ENCODE measurements at places on chromosomes 1 and 21.

DNA sequence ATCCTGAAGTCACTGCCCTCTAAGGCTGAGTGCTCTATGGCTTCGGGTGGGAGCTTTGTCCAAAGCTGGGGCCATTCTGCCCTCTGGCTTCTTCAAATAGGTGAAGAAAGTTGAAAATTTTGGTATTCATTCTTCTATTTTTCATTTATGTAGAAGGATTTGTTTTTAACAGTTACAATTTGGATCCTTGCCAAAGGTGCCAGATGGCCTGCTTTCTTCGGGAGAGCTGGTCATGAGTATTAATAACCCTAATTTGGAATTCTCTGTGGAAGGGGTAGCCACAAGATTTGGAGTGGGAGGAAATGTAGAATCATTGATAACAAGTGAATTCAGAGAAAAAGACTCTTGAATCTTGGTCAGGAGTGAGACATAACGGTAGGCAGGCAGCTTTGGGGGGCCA is 370.4 kb upstream of the ST6GALNAC5 start:
- no peak for DNase-seq

- no peak for DNase-seq
These were observed 54.8 kb downstream of the CLSTN1 start for GRCh38 chr1:9768983-9769382.

GRCh38 chr1:18419113-18419844 is 61.5 kb upstream of the KLHDC7A start:
- DNase-seq = no peak

DNA sequence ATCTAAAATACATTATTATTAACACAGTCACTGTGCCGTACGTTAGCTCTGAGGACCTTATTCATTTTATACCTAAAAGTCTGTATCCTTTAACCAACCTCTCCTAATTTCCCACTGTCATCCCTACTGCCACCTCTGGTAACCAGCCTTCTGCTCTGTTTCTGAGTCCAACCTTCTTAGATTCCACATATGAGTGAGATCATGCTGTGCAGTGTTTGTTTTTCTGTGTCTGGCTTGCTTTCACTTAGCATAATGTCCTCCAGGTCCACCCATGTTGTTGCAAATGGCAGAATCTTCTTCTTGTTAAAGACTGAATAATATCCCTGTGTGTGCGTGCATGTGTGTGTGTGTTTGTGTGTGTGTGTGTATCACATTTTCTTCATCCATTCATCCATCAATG is 64.2 kb downstream of the ETS2 start:
- no peak for DNase-seq

GRCh38 chr1:29756085-29756484 is 519.8 kb downstream of the PTPRU start:
- no peak for DNase-seq

DNA sequence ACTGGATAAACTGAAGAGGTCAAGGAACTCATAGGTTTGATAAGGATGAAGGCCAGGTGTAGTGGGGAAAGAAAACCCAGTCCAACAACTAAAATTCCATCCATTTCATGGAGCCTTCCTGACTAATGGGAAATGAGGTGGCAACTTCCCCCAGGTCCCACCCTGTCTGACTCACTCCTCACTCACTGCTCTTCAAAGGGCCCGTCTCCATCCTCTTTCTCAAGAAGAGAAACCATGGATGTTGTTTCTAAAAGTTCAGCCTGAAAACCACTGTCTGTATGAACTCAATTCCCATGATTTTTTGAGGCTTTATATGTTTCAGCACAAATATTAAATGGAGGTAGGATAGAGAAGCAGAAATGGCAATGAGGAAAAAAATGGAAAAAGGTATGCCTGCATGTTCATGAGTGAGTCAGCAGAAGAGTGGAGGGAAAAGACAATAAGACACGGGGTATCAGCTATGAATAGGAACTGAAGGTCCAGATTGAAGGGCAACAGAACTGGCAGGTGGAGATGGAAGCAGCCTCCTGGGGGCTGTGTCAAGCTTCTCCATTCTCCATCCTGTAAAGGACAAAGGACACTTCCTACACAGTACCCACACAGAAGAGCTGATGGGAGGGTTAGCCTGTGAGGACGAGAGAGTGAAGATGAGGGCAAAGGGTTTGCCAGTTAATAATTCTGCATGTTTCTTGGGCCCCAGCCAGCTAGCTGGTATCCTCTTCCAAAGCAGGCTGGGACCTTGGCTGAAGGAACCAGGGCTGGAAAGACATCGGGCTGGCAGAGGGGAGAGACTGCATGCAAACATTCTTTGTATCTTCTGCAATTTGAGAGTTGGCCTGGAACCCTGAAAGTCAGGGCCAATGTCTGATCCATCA is 5.5 kb upstream of the ELOVL1 start:
- DNase-seq = peak; percentile 88

- DNase-seq = no peak
These were observed 117.5 kb downstream of the NAV1 start for GRCh38 chr1:201656311-201657032.

DNA sequence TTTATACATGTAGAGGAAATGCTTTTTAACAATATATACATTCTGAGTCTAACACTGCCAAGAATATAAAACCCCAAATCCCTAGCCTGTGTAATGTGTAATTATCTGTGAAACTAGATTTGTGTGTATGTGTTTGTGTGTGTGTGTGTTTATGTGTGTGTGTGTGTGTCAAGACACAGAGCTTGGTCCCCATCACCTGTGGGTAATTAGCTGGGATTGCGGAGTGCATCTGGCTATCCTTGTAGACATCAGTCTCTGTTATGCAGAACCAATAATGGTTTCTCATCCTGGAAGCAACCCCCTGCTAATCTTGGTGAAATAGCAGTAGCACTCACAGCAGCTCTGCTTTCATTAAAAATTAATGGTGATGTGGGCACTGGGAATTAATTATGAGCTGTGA is 26.3 kb upstream of the ST6GALNAC3 start:
- no peak for DNase-seq

- no peak for DNase-seq
These were observed 113.7 kb upstream of the IFFO2 start for GRCh38 chr1:19070197-19070651.
